Mucosa of descending colon (tissue), 3 donors: ENCODE measurements at places on chromosomes 5 and 9.
A peak's percentile ranks its signal among the peaks of the same experiment; 100 is the strongest.

DNA sequence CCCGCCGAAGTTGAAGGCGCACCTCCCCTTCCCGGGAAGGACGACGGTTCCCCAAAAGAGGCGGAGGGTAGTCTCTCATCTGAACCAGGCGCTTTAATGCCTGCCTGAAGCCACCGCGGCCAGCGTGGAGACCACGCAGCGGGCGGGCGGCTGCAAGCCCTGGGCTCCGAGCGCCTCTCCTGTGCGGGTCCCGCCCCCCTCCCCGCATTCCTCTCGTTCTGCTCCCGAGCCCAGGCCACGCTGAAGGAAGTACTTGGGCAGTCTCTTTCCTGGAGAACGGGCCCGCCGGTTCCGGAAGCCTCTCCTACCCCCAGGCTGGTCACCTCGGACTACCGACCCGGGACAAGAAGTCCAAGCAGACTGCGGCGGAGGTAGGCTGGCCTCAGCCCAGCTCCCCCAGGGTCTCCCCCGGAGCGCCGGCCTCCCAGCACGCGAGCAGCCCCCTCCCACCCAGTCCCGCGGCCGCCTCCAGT lies 571 bp downstream of the PPIC start:
- DNase-seq = no peak

- DNase-seq = peak; percentile 47
Measured at GRCh38 chr9:112112941-112113681, 62.0 kb downstream of the SUSD1 start.

DNA sequence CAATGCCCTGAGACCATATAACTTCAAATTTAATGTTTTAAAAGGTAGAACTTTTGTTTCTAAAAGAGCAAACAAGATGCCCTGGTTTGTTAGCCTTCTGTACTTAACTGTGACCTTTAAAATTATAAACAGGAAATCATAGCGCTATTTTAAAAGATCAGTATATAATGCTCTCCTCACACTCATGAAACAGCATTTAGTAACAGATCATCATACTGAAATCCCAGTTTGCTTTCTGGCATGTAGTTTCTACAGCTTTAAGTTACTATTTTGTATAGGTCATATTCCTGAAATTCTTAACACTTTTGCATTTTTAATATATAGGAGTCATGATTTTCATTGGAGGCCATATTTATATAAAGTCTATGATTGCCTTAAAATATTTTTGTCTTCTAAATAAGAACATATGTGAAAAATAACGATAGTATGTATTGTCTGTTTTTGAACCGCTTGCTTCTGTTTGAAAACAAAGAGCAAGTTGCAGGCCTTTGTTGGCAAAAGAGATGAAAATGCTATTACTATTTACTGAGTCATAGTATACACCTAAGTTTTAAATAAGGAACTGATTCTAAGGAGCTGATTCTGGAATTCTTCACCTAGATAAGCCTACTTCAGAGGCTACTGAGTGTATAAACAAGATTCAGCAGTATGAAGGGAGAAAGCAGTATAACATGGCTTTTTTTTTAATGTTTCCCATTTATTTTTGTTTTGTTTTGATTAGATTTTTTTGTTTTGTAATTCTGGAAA lies 20.5 kb downstream of the SRFBP1 start:
- DNase-seq = no peak

GRCh38 chr9:96140296-96141127 lies 161.5 kb downstream of the HSD17B3 start:
- DNase-seq = peak; percentile 51

DNA sequence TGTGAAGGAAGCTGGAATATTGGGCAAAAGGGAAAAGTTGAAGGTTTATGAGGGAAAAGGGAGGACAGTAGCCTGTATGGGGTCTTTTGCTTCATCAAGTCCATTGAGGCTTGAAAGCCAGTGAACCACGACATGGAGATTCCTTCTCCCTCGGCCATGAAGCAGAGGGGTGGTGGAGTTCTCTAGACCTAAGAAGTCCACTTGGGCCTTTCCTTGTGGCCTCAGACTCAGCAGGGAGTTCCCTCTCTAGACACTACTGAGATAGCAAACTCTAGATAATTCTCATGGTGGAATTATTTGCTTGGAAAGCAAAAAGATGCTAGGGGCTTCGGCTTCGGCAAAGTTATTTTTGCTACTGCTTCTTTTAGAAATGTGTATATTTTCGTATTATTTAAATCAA lies 78.5 kb downstream of the FOXD1 start:
- DNase-seq = no peak

- no peak for DNase-seq
Measured at GRCh38 chr5:79436224-79436623, 77.7 kb downstream of the HOMER1 start.

DNA sequence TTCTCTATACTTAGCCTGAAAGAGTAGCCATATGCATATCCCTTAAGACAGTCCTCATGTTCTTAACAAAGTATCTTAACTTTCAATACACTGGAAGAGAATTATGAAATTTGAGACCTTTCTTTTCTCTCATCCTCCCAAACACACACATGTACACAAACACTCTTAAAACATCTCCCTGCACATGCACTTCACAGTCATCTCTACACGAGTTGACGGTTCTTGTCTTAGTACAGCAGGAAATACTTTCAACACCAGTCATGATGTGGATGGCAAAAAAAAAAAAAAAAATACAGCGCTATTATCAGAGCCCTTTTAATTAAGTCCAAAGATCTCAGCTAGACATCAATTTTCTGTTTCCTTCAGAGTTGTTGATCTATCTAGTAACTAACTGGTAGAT lies 43.6 kb upstream of the PCSK1 start:
- DNase-seq = no peak

DNA sequence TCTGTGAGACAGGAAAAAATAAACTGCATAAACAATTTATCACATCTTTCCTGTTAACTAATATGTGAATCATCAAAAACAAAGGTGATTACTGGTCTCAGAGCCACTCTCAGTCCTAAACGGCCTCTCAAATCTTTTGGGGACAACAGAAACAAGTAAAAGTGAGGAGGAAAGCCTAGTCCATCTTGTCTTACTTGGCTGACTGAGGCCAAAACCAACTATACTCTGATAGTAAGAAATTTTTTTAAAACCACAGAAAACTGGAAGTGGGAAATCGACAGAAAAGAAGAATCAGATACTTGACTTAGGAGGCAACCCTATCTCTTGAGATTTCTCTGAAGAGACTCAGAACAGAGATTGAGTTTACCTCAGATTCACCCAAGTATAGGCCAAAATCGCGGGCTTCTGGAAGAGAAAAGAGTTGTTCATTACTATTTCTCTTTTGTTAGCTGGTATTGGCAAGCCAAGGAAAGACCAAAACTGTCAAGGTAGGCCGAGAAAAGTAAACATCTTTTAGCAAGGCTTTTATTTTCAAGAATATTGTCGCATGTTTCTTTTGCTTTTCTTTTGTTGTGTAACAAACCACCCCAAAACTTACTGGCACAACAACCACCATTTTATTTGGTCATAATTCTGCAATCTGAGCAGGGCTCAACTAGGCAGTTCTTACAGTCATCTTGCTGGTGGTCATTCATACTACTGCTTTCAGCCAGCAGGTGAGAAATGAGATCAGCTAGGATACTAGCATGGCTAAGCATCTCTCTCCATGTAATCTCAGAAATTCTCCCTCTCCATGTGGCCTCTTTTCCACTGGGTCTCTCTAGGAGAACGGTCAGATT lies 46.1 kb downstream of the RFX3 start:
- DNase-seq = no peak

DNA sequence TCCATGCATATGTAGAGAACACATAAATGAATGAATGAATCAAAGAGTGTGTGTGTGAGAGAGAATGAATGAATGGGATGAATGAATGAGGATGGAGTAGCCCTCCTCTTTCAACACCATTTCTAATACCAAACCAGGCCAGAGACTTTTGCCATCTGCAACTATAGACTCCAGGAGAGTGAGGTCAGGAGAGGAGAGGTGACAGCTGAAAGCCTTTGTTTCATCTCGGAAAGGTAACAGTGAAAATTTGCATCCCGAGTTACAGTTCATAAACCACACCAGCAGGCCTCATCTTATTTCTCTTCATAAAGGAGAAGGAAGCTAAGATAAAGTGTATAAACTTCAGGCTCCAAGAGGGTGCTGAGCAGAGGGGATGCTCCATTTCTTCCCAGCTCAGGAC lies 255.3 kb upstream of the KLF4 start:
- no peak for DNase-seq

DNA sequence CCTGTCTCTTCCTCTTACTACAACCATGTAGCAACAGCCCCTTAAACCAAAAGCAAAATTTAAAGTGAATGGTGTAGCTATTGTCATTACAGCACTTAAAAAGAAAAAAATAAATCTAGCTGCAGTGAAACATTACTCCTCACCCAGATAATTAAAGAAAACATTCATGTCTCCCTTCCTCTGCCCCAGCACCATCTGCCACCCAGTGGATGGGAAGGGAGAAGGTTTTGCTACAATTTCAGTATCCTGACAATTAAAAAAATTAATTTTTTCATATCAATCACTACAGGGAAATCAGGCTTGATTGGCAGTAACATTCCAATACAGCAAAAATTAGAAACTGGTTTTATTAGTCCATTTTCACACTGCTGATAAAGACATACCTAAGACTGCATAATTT lies 147.4 kb upstream of the PUM3 start:
- DNase-seq = no peak

GRCh38 chr5:4661326-4661725 lies 478.8 kb upstream of the ADAMTS16 start:
- DNase-seq = no peak

DNA sequence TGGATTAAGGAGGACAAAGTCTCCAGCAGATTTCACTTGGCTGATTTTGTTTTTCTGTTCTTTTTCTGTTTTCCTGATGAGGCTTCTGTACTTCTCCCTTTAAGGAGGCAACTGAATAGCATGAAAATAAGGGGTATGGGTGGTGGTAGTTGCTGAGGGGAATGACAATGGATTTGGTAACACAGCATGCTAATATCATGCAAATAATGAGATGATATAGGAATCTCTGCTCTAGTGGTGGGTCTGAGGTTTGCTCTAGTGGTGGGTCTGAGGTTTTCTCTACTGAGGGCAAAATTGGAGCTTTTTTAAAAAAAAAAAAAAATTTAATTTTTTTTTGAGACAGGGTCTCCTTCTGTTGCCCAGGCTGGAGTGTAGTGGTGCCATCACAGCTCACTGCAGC lies 139.7 kb downstream of the C9orf152 start:
- no peak for DNase-seq

DNA sequence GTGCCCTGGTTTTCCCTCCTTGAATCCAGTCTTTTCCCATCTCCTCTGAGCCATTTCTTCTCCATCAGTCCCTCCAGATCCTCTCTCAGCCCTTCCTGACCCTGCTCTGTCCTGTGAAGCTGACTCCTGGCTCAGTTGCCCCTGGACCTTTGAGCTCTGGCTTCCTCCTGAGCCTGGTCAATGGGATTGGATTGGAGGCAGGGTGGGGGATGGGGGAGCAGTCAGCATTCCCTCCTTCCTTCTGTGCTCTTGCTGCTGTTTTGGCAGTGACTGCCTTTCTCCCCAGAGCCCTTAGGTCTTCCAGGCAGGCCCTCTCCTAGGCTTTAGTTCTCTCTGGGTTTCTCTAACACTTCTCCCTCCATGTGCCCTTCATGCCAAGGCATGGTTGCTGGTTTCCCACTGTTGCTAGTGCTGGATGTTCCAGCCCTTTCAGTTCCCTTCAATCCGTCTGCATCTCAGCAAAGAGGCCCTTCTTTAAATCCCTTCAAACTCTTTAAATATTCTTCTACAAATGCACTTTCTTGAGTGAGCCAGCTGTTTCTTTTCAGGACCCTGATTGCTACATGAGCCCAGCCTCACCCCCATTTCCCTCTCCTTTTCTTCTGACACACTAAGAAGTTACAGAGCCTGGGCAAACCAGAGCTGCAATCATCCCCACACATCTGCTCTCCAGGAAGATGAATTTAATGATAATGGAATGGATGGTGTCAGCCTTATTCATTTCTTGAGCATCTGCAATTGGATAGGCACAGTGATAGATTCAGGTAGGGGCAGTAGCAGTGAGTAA lies 2.2 kb downstream of the TNFSF15 start:
- DNase-seq = no peak

GRCh38 chr9:36800455-36800854 lies 227.8 kb downstream of the MELK start:
- DNase-seq = no peak

DNA sequence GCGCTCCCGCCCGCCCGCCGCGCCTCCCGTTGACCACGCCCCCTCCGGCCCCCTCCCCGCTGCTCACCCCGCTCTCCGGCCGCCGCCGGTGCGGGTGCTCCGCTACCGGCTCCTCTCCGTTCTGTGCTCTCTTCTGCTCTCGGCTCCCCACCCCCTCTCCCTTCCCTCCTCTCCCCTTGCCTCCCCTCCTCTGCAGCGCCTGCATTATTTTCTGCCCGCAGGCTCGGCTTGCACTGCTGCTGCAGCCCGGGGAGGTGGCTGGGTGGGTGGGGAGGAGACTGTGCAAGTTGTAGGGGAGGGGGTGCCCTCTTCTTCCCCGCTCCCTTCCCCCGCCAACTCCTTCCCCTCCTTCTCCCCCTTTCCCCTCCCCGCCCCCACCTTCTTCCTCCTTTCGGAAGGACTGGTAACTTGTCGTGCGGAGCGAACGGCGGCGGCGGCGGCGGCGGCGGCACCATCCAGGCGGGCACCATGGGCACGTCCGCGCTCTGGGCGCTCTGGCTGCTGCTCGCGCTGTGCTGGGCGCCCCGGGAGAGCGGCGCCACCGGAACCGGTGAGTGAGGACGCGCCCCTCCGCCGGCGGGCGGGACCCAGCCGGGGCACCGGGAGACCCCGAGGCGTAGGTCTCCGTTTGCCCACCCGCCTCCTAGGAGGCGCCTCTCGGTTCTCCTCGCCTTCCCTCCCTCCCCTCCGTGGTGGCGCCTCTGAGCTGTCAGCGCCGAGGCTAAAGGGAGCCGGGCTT lies at the start of gene VLDLR:
Gene VLDLR (plus strand): TSS at position 66 of the 739 bp plus-strand sequence. CDS start 403 bp downstream, at position 469.
- peak; percentile 54 for DNase-seq

DNA sequence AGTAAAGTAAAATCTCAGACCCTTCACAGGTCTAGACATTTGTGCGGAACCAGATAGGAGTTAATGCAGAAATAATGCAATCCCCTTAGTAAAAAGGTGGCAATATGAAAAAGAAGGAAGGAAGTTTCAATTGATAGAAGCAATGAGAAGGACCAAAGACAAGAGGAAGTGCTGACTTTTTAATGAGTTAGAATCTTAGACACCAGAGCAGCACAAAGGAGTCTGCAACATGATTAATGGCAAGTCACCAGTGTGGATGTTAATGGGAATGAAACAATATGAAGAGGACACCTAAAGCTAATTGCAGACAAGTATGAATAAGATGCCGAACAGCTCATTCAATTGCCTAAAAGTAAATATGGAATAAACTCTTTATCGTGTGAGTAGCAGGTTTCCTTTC lies 50.9 kb downstream of the MEGF9 start:
- DNase-seq = no peak

DNA sequence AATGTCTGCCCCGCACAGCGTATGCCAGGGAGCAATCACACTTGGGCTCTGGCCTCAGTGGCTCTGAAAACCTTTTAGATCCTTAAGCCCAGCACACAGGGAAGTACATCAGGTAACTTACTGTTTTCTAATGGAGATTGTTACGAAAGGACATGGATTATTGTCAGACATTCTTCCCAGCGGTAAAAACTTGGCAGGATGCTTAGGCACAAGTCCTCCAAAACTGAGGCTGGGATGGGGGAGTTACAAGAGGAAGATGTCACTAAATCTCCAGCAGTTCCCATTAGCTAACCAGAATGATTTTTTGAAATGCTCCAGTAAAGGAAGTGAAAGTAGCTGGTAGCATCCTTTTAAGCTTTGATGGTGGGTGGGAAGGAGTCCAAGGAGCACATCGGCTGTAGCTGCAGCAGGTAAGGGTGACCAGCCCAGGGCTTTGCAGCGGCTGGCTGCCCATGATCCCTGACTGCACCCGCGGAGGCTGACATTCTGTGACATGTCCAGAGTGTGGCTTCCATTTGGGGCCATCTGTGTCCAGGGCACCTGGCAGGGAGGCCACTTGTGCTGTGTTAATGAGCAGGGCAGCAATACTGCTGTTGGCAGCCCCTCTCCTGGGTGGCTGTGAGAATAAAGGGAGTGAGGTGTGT lies 165.8 kb downstream of the GADD45G start:
- DNase-seq = no peak
